Activated naive CD4-positive, alpha-beta T cell treated with Interleukin-2 at 50 U/mL for 16 hours (primary cell): ENCODE measurements at places on chromosomes 5 and 9.

GRCh38 chr9:33480106-33480505 is 6.4 kb upstream of the NOL6 start:
- no peak for DNase-seq

DNA sequence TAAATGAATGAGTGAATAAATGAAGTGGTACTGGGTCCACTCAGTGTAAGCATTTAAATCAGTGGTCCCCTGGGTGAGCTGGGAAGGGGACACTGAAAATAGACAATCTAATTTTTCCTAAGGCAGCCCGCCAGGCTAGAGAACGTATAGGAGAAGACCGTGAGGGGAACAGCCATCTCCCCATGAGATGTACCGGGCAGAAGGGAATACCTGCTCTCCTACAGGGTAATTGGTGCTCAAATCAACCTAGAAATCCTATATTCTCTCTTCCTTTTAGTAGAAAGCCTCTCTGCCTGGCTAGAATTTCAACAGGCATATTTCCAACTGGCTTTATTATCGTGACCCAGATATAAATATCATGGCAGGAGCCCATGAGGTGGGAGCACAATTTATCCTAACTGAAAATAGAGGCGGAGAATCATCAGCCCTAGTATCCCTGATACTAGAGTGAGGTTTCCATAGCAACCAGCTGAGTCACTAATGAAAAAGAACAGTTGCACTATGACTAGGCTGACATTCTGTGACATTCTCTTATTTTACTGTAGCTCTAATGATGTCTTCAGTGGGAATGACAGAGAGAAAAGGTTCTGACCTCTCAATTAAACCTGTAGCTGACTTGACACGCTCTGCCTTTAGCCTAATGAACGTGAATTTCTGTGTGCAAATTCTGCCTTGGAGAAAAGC is 96.5 kb upstream of the CAST start:
- DNase-seq: no peak

- no peak for DNase-seq
These were observed 4.5 kb downstream of the SNX30 start for GRCh38 chr9:112755016-112755427.

- DNase-seq: peak; percentile 31
These were observed 24.3 kb upstream of the PTGES start for GRCh38 chr9:129776938-129777768.

- no peak for DNase-seq
These were observed 71.0 kb upstream of the ST8SIA4 start for GRCh38 chr5:100974082-100974481.

DNA sequence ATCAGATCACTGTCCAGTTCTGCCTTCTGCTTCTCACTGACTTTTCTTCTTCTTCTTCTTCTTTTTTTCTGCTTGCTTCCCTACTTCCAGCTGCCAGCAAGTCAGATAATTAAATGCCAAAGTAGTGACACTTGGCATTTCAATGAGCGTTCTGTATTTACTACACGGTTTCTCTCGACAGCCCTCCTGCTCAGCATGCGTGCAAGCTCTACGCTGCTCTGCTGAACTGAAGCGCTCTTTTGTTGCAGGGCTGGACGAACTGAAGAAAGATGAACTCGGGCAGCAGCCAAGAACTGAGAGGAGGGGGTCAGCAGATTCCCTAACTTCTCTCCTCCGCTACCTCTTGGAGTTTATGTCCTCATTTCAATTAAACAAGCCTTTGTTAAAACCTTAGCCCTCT is 319.1 kb downstream of the GLIS3 start:
- DNase-seq: no peak

- DNase-seq: no peak
These were observed 561.1 kb downstream of the NR2F1-AS1 start for GRCh38 chr5:93019896-93020295.

DNA sequence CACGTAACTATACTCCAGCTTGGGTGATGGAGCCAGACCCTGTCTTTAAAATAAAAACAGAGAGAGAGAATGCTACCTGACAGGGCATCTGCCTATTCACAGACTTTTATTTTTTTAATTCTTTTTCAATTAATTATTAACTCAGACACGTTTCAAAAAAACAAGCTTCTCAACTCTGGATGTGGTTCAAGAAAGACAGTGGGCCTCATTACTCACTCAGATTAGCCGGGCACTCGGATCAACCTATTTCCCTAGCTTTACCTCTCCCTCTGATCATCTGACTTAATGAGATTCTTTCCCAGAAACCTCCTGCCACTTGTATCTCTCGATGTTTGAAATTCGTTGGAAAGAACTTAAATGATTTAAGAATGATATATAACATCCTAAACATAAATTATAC is 134.1 kb downstream of the TRPM6 start:
- no peak for DNase-seq

- DNase-seq: peak; percentile 45
These were observed 624 bp upstream of the RETREG1 start for GRCh38 chr5:16617274-16617968.

GRCh38 chr5:87020099-87020934 is 247.4 kb upstream of the RASA1 start:
- DNase-seq: peak; percentile 24

DNA sequence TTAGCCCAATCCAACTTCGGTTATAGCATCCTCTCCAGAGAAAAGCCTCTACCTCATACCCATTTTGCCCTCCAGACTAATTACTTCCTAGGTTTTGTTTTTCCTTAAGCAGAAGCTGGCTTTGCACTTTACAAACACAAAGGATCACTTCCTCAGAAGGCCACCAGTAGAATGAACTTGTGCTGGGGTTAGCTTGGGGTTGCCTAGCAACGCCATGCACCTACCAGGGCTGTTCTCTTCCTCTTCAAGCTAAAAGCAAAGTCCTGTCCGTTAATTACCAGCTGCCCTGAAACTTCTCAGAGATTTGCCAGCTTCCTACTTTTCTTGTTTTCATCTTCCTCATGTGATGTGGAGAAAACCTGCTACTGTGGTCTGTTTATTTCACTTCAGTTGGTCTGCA is 132.0 kb upstream of the WWC1 start:
- no peak for DNase-seq

DNA sequence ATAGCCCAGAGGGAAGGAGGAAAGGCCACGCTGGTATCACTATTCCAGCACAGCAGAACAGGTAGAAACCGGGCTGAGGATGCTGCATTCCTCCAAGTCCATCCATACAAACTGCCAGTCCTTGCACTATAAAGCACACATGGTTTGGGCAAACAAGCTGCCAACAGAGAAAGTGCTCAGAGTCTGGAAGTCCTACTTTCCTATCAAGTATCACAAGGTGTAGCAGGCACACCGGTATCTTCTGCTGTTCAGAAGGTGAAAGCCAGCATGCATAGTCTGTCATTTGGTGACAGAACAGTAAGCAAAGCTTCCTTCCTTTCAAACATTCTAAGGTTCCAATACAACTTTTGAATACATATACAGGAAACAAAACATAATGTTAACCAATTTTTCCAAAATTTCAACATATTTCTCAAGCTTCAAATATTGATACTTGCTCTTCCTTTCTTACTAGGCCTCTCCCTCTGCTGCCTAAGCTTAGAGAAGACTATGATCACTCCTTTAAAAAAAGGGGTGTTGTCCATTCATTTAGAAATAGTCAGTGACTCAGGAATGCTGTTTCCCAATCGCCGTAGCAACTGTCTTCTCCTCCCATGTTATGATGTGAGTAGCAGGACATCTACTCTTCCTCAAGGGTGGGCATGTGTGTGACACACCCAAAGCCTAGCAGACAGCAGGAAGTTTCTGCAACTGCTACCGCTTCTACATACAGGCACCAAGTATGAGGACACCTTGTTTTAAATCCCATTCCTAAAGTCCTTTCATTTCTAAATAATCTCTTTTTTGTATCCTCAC is 14.7 kb downstream of the DIAPH1 start:
- DNase-seq: no peak

DNA sequence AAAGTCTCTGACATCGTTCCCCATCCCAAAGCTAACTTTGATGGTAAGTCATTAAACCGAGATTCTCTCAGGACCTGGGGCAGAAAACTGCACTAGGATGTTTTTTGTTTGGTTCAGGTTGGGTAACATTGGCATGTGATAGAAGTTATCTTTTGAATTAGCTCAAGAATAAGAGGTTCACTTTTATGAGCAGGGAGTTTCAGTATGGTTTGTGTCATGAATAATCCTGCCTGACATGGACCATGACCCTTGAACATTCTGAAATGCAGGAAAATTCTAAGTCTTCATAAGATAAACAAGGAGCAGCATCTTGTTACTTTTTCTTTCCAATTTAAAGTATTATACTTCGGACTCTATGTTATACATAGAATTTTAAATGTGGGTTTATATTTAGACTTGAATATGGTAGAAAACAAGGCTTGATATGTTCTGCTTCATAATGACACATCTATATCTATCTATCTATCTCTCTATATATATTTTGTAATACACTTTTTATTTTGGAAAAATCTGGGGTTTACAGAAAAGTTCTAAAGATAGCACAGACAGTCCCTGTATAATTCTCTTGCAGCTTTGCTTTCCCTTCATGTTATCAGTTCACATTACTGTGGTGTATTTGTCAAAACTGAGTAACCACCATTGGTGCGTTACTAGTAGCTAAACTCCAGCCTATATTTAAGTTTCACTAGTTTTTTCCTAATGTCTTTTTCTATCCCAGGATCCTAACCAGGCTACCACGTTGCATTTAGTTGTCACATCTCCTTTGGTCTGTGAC is 102.7 kb upstream of the TAF11L2 start:
- DNase-seq: no peak

DNA sequence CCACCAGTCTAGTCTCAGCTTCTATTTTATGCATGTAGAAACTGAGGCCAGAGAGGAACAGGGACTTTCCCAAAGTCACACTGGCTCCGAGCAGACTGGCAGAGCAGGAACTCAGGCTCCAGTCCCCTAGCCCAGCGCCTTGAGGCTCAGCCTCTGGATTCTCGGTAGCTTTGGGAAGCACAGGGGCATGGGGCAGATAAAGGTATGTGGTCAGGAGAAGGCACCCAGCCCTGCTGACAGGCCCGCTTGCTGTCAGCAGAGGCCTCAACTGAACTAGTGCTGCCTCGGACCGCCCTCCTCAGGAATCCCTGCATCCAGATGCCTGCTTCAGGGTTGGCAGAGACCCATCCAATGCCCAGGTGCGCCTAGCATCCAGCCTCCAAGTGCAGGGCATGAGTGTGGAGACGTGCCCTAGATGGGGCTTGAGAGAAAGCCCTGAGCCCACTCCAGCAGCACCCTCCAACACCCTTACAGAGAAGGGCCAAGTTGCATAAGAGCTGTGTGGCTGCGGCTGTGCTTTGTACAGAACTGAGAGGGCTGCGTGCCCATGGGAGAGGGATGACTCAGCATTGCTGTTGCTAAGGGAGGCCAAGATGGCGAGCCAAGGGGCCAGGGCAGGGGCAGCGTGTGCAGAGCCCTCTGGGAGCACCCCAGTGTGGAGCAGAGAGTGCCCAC is 168.6 kb downstream of the MACROH2A1 start:
- DNase-seq: no peak

- no peak for DNase-seq
These were observed 13.0 kb downstream of the CCNH start for GRCh38 chr5:87399720-87400119.

- no peak for DNase-seq
These were observed 38.9 kb upstream of the IFNK start for GRCh38 chr9:27485158-27485557.

DNA sequence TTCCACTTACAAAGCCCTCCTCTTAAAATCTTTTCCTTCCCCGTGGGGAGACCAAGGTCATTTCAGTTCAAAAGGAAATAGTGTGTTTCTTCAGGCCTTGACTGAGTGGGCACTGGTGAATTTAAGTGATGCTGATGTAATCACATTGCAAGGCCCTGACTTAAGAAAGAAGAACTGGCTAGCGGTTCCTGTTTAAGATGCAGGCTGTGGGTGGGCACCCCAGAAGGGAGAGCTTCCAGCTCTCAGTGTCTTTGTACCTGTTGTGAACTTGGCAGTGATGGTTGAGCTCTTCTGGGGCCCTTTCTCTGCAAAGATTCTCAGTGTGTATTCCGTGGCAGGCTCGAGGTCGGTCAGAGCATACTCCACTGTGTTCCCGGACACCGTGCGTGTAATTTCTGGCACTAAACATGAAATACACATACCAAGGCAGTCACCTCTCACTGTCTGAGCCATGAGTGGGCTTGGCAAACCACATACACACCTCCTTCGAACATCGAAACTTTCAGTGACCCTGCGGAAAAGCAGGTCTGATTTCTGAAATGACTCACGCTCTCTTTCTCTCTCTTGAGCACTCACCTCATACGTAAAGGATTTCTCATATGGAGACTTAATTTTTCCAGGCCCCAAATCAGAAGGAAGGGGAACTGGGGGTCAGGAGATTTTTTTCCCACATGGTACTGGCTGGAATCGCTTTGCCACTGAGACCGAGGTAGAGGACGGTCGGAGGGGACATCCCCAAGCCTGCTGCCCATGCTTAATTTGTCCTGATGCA is 81.9 kb downstream of the TNC start:
- peak; percentile 60 for DNase-seq

DNA sequence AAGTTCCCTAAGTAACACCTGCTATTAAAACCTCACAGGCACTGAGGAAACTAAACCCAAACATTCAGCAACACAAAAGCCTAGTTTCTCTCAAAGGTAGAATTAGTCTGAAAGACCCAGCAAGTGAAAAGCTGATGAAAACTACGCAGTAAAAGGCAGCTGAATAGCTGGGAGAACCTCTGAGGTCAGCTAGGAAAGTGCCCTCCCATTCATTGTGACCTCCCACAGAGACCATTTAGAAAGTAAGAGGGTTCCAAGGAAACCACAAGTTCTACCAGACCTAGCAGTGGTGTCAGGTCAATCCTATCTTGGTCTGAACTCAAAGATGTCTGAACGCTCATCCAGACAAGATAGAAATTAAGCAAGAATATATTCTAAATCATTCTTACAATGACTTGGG is 144.7 kb downstream of the SSBP2 start:
- DNase-seq: no peak

- no peak for DNase-seq
These were observed 112.4 kb downstream of the SH3TC2 start for GRCh38 chr5:148950471-148950863.
